Mesenteric fat pad (tissue), 1 donor: ENCODE measurements at places on chromosomes 7 and 10. TPM values are rescaled to one million over a fixed set of nuclear protein-coding genes. Genes with fewer than 3 reads are reported as not detected.

DNA sequence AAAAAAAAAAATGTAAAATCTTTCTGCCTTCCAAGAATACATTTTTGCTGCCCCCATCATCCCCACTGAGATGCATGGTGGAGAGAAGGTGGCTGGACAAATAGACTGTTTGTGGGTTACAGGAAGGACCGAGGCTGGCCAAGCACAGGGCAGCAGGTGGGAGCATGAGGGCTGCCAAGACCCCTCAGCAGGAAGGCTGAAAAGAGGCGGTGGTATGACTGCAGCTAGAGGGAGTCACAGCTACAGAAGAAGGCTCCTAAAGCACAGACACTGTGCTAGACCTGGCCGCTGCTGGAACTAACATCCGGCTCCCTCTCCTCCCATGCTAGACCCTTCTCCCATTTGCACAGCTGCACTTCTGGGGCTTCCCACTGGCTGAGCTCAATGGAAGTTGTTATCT is 289.6 kb downstream of the TCERG1L start:
- peak; percentile 43 for DNase-seq

DNA sequence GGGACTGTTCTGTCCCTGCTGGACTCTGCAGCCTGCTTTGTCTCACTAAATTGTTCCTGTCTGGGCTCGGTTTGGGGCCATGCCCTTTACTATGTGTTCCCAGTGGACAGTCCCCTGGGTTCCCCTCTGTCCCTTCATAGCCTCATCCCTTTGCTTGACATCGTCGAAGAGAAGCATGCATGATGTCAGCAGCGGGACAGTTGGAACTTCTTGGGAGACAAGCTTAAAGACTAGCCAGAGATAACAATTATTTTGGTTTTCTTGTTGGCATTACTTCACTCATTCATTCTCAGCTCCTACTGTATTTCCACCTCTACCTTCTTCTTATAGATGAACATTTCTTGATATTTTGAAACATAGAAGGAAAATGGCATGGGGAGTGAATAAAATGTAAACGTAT is 2.7 kb downstream of the EPHB6 start:
- DNase-seq: no peak

DNA sequence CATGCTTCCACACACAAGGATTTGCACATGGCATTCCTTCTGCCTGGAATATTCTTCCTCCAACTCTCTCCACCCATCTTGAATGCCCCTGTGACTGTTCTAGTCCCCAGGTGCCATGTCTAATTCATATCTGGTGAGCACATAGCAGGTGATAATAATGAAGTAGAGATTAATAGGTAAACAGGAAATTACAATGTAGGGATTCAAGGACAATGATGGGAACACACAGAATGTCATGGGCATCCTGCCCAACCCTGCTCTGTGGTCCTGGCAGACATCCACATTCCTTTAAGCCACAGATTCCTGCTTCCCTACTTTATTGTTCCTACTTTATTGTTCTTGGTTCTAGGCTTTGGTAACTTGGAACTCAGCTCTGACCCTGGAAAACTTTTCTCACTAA is 115.8 kb downstream of the THSD7A start:
- no peak for DNase-seq

GRCh38 chr7:5557920-5558401 is 134.3 kb upstream of the TNRC18 start:
- DNase-seq: no peak

- DNase-seq: no peak
Measured at GRCh38 chr10:44017483-44018145, 367.3 kb downstream of the CXCL12 start.

GRCh38 chr10:44309939-44310761 is 74.7 kb downstream of the CXCL12 start:
- DNase-seq: no peak

The SPDYE16 gene
- not detected for total RNA-seq

- DNase-seq: no peak
Measured at GRCh38 chr10:37638569-37638968, 218.8 kb downstream of the ZNF248 start.

The RADIL gene
- total RNA-seq: 6.1 TPM

The HMX3 gene
- total RNA-seq: not detected
